ENCODE measurements at places on chromosomes 3 and 15.

GRCh38 chr3:189372243-189372642 lies 200.5 kb downstream of the TPRG1 start:
- no peak for DNase-seq

DNA sequence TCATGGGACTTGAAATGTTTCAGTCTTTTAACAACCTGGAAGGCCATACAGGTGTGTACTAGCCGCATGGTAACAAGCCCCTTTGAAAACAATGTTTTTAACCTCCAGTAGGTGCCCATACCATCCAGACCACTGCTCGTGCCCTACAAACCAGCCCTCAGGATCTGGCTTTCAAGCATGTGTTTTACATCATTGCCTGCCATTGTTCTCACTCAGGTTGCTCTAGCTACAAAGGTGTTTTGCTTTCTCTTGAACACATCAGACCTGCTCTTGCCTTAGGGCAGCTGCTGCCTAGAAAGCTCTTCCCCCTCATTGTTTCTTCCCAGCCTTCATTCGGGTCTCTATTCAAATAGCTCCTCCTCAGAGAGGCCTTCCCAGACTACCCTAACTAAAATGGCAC lies 32.3 kb upstream of the MAP3K13 start:
- no peak for DNase-seq

DNA sequence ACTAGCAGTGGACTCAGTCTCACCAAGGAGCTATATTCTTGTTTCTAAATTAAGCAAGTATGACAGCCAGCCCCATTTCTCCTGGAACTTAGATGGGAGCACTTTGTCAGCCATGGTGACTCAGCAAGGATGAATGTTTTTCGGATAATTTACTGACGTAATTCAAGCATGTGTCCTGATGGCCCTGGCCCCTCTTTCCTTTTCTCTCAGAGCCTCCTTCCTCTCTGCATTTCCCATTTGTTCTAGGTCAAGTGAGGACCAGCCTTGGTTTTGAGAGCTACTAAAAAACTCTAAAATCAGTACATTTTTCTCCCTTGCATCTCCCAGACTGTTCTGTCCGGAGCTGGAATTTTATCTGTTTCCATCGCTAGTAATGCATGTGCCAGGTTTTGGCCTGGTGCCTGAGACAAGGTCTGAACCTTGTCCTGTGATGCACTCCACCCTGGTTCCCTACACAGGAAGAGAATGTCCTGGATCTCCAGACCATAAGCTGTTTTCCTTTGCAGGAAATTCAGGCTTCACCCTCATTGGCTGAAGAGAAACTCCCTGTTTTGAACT lies 256.6 kb upstream of the ROPN1 start:
- no peak for DNase-seq

- no peak for DNase-seq
Observed at GRCh38 chr3:179825527-179826246, 172.8 kb downstream of the USP13 start.

GRCh38 chr3:100857863-100858262 lies 135.4 kb downstream of the ABI3BP start:
- DNase-seq, result no peak

- DNase-seq, result no peak
Observed at GRCh38 chr15:82808634-82809041, 790 bp upstream of the WHAMM start.

DNA sequence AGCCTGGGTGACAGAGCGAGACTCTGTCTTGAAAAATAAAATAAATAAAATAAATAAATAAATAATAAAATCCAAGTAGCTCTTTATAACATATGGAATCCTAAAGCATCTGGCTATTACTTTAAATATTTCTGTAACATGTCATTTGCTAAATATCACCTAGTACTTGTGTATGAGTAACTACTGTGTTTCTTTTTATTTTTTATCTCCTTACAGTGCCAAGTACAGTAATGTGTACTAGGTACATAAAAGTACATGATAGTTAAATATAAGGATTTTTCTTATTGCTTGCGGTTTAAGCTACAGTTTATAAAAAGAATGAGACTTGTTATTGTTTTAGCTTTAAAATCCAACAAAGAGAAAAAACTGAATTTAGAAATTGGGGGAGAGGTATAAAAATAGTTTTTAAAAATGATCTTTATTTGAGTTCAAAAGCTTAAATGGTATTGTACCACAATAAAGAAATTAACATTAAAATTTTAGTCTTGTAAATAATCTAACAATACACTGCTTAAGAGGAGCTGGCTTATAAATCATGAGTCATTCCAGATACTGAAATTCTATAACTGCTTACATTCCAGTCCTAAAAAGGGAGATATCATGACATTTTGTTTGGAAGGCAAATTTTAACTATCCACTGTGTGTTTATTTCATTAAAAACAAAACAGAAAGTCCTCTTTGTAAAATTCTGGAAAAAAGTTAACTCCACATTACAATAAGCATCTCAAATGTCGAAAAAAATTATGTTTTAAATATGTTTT lies 73.1 kb downstream of the FGF7 start:
- no peak for DNase-seq

GRCh38 chr15:42118650-42119445 lies 24.5 kb upstream of the PLA2G4D start:
- DNase-seq, result no peak

DNA sequence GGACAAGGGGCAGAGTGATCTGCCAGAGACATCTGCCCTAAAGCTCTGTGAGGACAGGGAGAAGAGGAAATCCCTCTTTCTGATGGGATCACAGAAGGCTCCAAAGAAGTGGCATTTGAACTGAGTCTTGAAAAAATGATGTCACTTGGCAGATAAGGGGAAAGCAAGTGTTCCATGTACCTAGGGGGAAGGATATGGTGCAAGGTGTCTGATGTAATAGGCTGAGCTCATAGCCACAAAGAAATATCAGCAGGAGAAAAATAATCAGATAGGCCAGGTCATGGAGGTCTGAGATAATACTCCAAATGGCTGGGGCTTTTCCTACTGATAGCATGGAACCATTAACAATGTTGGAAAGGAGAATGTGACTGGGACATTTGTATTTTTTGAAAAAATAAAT lies 468.4 kb upstream of the MDFIC2 start:
- no peak for DNase-seq

- no peak for DNase-seq
Observed at GRCh38 chr3:174153871-174154270, 705.3 kb upstream of the NAALADL2 start.
